CD4-positive, alpha-beta memory T cell (primary cell): ENCODE measurements at places on chromosomes 1 and 21. TPM values are rescaled to one million over a fixed set of nuclear protein-coding genes. Genes with fewer than 3 reads are reported as not detected.

GRCh38 chr1:92502247-92502646, 15.5 kb upstream of the GFI1 start:
- no peaks in the 10 kb centered on the region for H3K36me3 ChIP-seq
- H3K27ac ChIP-seq: no peak overlapping the region
- H3K4me3 ChIP-seq: no peak overlapping the region

Gene FAM72B
- not detected for polyA plus RNA-seq

DNA sequence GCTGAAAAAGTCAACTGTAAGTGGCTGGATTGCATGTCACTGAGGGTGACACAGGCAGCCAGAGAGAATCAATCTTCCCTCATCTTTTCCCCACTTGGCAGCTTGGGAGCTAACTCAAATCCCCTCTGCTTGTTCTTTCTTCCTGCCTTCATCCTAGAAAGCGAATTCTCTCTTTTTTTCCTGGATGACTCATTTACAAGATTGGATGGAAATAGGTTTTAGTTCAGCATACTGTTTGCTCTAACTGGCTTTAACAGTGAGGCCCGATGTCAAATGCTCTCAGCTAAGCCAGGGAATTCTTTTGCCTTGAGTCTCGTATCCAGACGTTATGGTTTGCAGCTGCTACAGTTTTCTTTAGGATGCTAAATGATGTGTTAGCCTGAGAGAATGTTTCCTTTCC, 72.7 kb downstream of the HUNK start:
- no peak for DNase-seq
- no peaks in the 10 kb centered on the region for H3K27me3 ChIP-seq
- no peaks in the 10 kb centered on the region for H3K4me1 ChIP-seq
- no peaks in the 10 kb centered on the region for H3K36me3 ChIP-seq
- H3K4me3 ChIP-seq: no peak overlapping the region

- H3K27me3 ChIP-seq: no peaks in the 10 kb centered on the region
- no peak for DNase-seq
- no peak overlapping the region for H3K4me3 ChIP-seq
- no peaks in the 10 kb centered on the region for H3K36me3 ChIP-seq
These were observed 2.8 kb upstream of the ARF1 start for GRCh38 chr1:228079601-228080263.

DNA sequence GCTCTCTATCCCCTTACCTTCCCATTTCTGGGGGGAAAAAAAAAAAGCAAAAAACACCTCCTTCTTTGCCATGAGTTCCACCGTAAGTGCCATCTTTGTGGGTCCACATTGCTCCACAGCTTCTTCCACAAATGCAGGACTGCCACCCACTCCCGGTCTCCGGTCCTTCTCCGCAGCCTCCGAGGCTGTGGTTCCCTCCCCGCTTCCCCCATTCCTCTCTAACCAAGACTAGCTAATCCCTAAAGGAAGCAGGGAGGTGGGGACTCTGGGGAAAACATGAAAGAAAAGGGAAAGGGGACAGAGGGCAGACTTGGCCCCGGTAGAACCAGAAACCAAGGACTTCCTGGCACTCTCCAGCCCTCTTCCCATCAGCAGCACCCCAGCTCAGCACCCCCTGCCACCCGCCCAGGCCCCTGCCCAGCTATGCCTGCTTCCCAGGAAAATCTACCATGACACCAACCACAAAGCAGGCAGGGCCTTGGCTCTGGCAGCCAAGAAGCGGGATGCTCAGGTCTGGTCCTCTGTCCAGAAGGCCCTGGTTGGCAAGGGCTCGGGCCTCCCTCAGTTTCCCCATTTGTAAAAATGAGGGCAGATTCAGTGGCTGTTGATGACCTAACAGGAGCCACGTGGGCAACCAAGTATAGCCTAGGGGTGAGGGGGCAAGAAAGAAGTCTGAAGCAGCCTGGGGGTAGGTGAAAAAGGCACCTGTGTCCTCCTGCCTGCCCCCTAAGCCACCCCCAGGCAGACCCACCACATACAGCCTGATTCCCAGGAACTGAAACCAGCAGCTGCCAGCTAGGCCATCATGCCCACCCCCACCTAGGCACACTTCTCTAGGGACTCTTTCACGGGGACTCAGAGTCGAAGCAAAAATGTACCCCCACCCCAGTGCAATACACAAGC, 2.5 kb downstream of the EPHA2 start:
- no peaks in the 10 kb centered on the region for H3K27me3 ChIP-seq
- peaks cover 59% of the 10 kb centered on the region for H3K4me1 ChIP-seq
- no peaks in the 10 kb centered on the region for H3K36me3 ChIP-seq
- DNase-seq: no peak

GRCh38 chr1:53359934-53360276, 32.0 kb upstream of the LRP8 start:
- no peaks in the 10 kb centered on the region for H3K4me1 ChIP-seq
- H3K4me3 ChIP-seq: no peak overlapping the region
- H3K27ac ChIP-seq: no peak overlapping the region
- H3K27me3 ChIP-seq: peaks cover 4% of the 10 kb centered on the region

DNA sequence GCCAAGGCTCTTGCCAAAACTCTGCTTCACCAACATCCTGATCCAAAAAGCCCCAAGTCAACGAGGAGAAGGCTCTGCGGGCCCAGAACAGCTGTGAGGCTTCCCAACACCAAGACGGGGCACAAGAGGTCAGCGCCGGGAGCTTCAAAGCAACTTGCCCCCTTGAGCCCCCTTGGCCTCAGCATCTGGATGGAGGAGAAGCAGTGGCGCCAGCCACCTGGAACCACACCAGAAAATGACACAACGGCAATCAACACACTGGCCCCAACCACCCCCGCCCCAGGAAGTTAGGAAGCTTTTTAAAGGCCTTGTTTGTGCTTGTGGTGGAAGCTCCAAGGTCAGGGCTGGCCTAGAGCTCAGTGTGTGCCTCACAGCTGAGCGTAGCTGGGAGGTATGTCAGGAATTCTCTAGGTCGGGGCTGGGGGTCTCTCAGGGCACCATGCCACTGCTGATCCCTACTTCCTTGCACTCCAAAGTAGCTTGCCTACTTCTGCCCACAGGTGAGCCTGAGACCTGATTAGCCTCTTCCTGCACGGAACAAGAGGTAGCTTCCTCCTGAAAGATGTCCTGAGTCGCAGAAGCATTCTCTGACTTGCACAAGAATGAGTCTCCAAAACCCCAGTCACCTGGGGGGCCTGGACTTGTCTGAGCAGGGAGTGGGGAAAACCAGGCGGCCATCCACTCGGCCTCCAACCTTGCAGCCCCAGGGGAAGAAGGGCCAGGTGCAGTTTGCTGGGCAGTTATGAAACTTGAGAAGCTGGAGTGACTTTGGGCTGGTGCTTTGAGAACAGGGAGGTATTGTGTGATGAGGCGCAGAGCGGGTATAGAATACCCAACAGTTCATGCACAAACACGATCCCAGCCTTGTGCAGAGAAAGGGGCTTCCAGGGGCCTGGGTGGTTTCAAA, 9.7 kb upstream of the SRP9 start:
- H3K27me3 ChIP-seq: no peaks in the 10 kb centered on the region
- no peak for DNase-seq
- no peaks in the 10 kb centered on the region for H3K4me1 ChIP-seq
- H3K4me3 ChIP-seq: no peak overlapping the region
- H3K36me3 ChIP-seq: no peaks in the 10 kb centered on the region

DNA sequence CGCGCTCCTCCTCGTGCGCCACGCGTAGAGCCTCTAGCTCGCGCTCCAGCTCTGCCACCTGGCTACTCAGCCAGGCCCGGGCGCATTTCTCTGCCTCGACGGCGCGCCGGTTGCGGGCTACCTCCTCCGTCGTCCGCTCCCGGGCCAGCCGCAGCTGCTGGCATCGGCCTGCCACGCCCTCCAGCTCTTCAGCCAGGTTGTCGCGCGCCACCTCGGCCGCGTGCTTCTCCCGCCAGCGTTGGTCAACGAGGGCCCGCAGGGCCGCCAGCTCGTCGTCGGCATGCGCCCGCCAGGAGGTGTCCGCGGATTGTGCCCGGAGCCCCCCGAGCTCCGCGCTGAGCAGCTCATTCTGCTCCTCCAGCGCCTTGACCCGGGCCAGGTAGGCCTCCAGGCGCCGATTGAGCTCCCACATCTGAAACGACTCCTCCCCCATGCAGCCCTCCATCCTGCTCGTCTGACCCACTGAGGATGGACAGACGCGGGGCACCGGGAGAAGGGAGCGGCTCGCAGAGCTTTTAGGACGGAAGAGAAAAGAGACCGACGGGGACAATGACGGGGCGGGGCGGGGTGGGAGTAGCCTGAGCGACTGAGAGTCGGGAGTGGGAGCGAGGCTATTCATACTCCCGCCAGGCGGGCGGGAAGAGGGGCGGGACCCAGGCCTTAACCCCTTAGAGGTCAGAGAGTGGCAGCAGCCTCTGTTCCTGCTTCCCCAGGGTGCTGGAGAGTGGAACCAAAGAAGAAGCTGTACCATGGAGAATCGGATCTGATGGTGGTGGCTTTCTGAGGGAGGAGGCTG, at the start of gene NES:
Gene NES (minus strand): TSS at position 588 of the 796 bp plus-strand sequence. CDS start 143 bp downstream, at position 445.
- no peak for DNase-seq
- H3K4me3 ChIP-seq: no peak within 1 kb of the TSS
- no peak within 1 kb of the TSS for H3K27ac ChIP-seq

GRCh38 chr21:15060543-15061175, 4.1 kb downstream of the NRIP1 start:
- peaks cover 54% of the 10 kb centered on the region for H3K4me1 ChIP-seq
- no peaks in the 10 kb centered on the region for H3K27me3 ChIP-seq
- no peak overlapping the region for H3K27ac ChIP-seq
- no peak for DNase-seq
- H3K4me3 ChIP-seq: no peak overlapping the region
- no peaks in the 10 kb centered on the region for H3K36me3 ChIP-seq

DNA sequence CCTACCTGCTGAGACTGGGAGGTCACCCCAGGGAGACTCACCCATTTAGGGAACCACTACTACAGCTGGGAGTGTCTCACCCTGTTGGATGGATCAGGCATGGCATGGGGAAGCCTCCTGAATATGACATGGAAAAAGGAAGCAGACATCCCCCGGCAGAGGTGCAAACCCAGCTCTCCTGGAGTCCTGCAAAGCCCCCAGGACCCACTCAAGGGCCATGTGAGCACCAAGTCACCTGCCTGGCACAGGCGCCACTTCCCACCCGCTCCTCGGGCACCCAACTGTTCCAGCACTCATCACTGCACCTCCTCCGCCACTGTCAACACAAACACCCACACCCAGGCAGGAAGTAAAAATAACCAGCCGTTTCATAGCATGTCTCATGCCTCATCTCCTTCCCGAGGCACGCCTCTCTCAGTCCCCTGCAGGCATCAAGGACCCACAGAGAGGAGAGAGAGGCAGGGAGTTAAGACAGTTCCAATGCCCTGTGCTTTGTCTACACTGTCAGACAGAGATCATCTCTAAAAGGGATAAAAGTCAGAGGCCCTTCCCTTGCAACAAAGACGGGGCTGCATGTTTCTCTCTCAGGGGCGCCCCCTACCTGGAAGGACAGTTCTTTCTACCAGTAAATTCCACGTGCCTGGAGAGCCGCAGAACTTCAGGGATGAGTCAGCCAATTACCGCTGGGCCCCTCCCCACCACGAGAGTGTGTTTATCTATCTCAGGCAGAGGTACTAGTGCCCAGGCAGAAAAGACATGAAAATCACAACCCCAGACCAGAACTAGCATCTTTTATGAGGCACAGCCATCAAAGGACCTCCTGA, 150.1 kb upstream of the SOD1 start:
- H3K27ac ChIP-seq: no peak overlapping the region
- H3K4me3 ChIP-seq: no peak overlapping the region
- H3K36me3 ChIP-seq: no peaks in the 10 kb centered on the region
- H3K27me3 ChIP-seq: no peaks in the 10 kb centered on the region

Gene SOAT1
- polyA plus RNA-seq: 103 TPM

Gene NGF
- not detected for polyA plus RNA-seq

DNA sequence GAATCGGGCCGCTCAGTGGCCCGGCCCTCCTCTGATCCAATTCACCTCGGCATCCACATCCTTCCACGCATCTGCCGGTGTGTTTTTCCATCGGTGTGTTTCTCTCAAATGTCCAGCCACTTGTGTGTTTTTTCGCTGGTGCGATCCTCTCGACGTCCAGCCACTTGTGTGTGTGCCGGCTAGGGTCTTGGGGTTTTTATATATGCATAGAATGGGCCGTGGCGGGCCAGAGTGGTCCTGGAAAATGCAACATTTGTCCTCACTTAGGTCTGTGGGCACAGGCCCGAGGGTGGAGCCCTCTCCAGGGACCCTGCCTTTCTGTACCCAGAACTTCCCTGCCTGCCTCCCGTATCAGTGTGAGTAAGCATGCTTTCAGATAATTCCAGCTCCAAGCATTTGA, 1106.4 kb downstream of the AMY1C start:
- no peaks in the 10 kb centered on the region for H3K27me3 ChIP-seq
- H3K4me3 ChIP-seq: no peak overlapping the region
- no peak for DNase-seq
- no peaks in the 10 kb centered on the region for H3K4me1 ChIP-seq

DNA sequence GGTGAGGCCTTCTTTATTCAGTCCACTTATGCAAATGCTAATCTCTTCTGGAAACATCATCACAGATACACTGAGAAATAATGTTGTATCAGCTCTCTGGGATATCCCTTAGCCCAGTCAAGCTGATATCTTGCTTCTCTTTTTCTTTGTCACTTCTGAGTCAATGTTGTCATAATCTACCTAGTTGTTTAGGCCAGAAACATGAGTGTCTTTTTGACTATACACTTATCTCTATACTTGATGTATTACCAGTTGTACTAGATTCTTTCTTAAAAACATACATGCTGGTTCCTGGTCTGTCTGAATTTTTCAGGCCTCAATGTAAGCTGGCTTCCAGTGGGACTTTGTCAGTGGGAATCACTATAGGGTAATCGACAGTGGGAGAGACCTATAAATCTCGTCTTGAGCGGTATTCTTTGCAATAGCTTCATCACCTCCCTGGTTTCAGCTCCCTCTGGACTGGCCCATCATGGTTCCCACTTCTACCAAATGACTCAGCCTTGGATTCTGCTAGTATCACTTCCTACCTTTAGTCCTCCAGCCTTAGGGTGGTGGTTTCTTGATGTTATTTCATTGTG, 135.2 kb upstream of the CYYR1 start:
- no peaks in the 10 kb centered on the region for H3K27me3 ChIP-seq
- no peak overlapping the region for H3K27ac ChIP-seq
- DNase-seq: no peak
- H3K36me3 ChIP-seq: no peaks in the 10 kb centered on the region
- no peaks in the 10 kb centered on the region for H3K4me1 ChIP-seq

GRCh38 chr1:183816110-183816509, 11.2 kb downstream of the RGL1 start:
- no peaks in the 10 kb centered on the region for H3K27me3 ChIP-seq
- no peaks in the 10 kb centered on the region for H3K36me3 ChIP-seq
- H3K27ac ChIP-seq: no peak overlapping the region
- no peaks in the 10 kb centered on the region for H3K4me1 ChIP-seq
- no peak for DNase-seq

Gene AUNIP
- polyA plus RNA-seq: not detected

- no peak overlapping the region for H3K27ac ChIP-seq
- H3K36me3 ChIP-seq: no peaks in the 10 kb centered on the region
- DNase-seq: no peak
These were observed 83.6 kb upstream of the FOXD3 start for GRCh38 chr1:63238721-63239120.

Gene TIAM1
- polyA plus RNA-seq: 22.5 TPM

GRCh38 chr21:32337206-32337605, 38.6 kb downstream of the MRAP start:
- no peak overlapping the region for H3K27ac ChIP-seq
- peaks cover 48% of the 10 kb centered on the region for H3K36me3 ChIP-seq
- DNase-seq: no peak
- H3K4me3 ChIP-seq: no peak overlapping the region
- H3K4me1 ChIP-seq: no peaks in the 10 kb centered on the region

Gene SGIP1
- polyA plus RNA-seq: not detected

- H3K27me3 ChIP-seq: no peaks in the 10 kb centered on the region
- H3K4me1 ChIP-seq: no peaks in the 10 kb centered on the region
- no peak overlapping the region for H3K27ac ChIP-seq
- H3K4me3 ChIP-seq: no peak overlapping the region
- DNase-seq: no peak
- no peaks in the 10 kb centered on the region for H3K36me3 ChIP-seq
These were observed 42.2 kb downstream of the ILDR2 start for GRCh38 chr1:166933140-166933539.
